BJ (cell line): ENCODE measurements at places on chromosomes 11 and 22.

DNA sequence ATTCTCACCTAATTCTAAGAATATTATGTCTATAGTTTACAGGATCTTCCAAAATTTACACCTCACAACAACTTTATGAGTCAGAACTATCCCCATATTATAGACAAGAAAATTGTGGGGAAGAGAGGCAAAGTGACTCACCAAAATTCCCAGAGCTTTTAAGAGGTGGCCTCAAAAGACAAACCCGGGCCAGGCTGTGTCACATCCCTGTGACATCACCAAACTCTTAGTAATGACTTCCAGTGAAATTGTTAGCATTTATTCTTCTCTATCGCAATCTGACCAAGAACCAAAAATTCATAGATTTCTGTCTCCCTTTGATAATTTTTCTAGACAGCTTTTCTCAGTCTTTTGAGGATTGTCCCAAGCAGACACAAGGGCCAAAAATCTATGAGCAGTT, 134.3 kb downstream of the SNX19 start:
- peak; percentile 70 for DNase-seq

GRCh38 chr11:124876818-124877630, 11.8 kb downstream of the ROBO3 start:
- DNase-seq = no peak

DNA sequence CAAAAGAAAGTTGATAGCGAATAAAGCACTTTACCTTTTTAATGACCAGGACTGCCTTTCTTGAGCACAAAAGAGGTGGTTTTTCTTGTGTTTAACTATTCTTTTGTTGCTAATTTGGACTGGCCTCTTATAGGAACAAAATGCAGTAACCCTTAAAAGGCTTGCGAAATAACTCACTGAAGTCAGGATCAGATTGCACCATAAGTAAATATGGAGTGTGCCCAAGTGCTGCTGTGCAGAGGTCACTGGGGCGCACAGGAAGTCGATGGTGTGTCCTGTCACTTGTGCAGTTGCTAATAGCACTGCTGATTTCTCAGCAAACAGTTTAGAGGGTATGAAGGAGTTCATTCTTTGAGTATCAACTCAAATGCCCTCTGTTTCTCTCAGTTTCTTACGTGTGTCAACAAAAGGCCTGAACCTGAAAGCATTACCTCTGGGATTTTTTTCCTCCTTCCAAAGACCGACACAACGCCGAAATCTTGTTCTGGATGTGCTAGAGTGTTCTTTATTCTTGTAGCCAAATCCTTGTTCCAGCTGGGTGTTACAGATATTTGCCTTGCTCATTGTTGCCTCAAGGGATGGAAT, 71.3 kb downstream of the ATXN10 start:
- DNase-seq = peak; percentile 14

GRCh38 chr11:104291646-104292045, 127.7 kb upstream of the PDGFD start:
- DNase-seq = no peak

- DNase-seq = no peak
Measured at GRCh38 chr11:5719703-5720495, 16.3 kb upstream of the OR56B1 start.

GRCh38 chr22:39703928-39704639, 133.5 kb downstream of the CACNA1I start:
- DNase-seq = no peak

- no peak for DNase-seq
Measured at GRCh38 chr11:125621995-125622394, 3.0 kb upstream of the CHEK1 start.

DNA sequence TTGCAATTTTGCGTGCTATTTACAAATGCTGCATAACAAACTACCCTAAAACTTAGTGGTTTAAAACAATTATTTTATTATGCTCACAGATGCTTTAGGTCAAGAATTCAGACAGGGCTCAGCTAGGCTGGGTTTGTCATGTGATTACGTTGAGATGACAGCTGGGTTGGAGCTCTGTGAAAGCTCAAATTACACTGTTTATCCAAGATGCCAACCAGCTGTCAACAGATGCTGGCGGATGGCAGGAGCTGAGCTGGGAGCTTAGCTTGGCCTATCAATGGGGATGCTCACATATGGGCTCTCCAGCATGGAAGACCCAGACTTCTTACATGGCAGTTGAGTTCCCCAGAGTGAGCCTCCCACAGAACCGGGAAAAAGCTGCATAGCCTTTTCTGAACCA, 62.7 kb downstream of the STK33 start:
- DNase-seq = no peak

DNA sequence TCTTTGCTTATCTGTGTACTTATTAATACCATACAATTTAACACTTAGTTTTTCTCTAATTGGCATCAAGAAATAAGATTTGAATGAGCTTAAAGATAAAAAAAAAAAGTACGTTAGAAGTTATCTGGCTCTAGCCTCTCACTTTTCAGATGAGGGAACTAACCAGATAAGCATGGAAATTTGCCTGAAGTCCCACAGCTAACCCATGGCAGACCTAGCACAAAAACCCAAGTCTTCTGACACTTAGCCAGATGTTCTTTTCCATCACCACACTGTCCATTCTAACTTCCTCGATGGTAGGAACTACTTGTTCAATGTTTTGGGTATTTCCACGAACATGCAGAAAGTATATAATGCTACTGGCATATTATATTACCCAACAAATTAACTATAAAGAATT, 7.4 kb upstream of the SOX6 start:
- no peak for DNase-seq

- DNase-seq = no peak
Measured at GRCh38 chr22:27309697-27310096, 491.9 kb downstream of the MN1 start.

- no peak for DNase-seq
Measured at GRCh38 chr11:93143800-93144199, 54.0 kb downstream of the SLC36A4 start.

GRCh38 chr22:44605486-44605885, 96.5 kb upstream of the PRR5 start:
- no peak for DNase-seq

- no peak for DNase-seq
Measured at GRCh38 chr11:30487200-30487898, 98.8 kb downstream of the MPPED2 start.

DNA sequence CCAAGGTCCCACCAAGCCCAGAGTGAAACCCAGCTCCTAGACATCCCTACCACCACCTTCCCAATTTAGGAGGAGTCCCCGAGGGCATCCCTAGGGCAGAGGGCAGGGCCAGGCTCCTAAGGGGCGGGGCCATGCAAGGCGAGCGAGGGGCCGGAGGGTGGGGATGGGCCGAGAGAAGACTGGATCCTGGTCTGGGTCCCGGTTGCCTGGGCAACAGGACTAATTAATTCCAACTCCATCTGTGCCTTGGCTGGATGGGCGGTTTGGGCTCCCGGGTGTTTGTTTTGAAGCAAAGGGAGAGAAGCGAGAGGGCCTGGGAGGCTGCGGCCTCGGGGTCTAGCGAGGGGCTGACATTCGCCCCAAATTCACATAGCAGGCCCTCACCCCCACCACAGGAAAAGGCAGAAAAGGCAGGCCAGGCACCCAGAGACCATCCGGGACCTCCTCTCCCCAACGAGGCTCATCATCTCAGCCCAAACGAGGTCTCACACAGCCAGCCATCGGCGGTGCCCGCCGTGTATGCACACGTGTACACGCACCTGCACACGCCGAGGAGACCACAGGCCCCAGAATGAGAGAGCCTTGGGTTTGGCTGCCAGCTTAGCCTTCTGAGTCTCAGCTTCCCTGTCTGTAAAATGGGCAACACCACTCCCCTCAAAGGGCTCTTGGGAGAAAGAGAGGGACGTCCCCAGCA, 23.9 kb downstream of the ELFN2 start:
- DNase-seq = no peak

DNA sequence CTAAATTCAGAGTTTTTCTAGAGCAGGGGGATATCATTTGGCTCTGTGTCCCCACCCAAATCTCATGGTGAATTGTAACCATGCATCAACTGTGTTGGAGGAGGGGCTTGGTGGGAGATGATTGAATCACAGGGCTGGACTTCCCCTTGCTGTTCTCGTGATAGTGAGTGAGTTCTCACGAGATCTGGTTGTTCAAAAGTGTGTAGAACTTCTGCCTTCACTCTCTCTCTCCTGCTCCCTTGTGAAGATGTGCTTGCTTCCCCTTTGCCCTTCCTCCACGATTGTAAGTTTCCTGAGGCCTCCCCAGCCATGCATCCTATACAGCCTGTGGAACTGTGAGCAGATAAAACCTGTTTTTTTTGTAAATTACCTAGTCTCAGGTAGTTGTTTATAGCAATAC, 22.0 kb upstream of the FBLN1 start:
- no peak for DNase-seq

GRCh38 chr11:23859087-23859486, 637.8 kb upstream of the LUZP2 start:
- no peak for DNase-seq

GRCh38 chr11:32497951-32498350, 62.6 kb upstream of the WT1 start:
- no peak for DNase-seq

GRCh38 chr11:68164437-68164836, 43.2 kb upstream of the CHKA start:
- no peak for DNase-seq

DNA sequence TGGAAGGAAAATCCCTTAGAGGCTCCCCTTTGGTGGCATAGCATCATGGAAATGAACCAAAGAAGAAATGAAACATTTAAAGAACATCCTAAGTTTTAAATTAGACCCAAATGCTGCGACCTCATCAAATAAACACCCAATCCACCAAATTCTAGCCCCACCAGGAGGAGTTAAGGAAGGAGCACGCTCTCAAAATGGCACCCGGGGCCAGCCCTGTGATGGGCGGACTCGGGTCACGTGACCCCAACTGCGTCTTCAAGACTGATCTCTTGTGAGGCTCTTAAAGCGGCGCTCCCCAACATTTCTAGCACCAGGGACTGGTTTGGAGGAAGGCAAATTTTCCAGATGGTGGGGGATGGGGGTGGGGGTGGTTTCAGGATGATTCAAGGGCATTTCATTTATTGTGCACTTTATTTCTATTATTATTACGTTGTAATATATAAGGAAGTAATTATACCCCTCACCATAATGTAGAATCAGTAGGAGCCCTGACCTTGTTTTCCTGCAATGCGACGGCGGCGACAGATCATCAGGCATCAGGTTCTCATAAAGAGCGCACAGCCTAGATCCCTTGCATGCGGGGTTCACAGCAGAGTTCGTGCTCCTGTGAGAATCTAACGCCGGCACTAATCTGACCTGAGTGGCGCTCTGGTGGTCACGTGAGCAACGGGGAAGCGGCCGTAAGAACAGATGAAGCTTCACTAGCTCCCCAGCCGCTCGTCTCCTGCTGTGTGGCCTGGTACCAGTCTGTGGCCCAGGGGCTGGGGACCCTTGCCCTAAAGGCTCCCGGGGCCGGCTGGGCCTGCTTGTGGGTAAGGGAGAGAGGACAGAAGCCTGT, 90.6 kb upstream of the SLC22A12 start:
- DNase-seq = no peak

DNA sequence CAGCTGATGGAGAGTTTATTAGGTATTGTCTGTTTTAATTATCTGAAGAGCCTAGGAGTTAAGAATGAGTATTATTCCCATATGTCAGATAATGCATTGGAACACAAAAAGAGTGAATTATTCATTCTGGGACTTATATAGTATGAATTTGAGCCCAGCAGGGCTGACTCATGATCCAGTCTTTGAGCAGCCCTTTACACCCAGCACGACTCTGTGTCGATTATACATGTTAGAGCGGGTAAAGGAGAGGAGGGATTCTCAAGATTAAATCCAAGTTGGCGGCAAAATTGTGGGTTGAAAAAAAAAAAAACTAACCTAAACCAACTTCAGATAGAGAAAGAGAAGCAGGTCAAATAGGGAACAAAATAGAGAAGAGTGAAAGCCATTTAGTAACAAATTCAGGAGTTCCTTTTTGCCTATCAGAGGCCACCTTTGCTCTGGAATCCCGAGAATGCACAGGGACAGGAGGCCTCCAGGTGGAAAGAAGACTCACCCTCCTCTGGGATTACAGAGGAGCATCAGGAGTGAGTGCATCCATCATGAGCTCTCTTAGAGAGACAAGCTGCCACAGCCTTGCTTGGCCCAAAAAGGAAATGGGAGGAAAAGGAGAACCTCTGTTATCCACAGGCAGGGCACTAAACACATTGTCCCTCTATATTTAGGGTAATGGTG, 3.1 kb downstream of the MRGPRX1 start:
- DNase-seq = no peak

GRCh38 chr11:67630228-67630942, 648 bp upstream of the NUDT8 start:
- peak; percentile 81 for DNase-seq

GRCh38 chr22:22800716-22801115, 86.9 kb upstream of the IGLL5 start:
- no peak for DNase-seq

GRCh38 chr11:64026575-64027205, 9.0 kb upstream of the FLRT1 start:
- DNase-seq = no peak

- DNase-seq = peak; percentile 24
Measured at GRCh38 chr11:93741882-93742226, 382 bp downstream of the C11orf54 start.

DNA sequence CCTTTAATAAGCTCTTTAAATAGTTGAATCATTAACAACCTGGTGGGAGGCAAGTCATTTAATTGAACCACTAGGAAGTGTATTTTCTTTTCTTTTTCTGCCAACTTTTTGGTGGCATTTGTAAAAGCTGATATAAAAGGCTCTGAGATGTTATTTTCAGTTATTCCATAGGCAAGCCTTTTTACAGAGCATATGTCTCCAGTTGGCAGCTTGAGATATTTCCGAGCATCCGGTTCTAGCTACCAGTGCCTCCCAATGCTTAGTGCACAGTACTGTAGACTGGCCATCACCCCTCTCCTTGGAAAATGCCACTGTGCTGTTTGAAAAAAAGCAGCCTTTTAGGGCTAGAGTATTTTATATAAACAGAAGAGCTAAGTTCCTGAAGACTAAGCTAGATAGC, 178.7 kb upstream of the SORL1-AS1 start:
- DNase-seq = no peak

DNA sequence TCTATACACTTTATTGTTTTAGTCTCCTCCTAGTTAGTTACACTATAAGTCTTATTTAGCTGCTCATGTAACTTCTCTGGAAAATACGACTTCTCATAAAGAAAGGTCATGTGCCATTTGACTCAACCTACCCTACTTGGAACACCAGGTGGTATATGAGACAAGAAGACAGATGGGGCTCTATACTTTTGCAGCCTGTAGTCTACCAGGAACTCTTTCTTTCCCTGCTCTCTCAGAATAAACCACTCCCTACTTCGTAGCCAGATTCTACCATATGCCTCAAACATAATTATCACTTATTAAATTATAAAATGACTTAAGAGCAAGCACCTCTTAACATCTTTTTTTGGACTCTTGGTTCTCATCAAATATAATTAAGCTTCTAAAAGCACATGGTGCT, 38.5 kb upstream of the RAPSN start:
- DNase-seq = no peak

- DNase-seq = no peak
Measured at GRCh38 chr11:128232588-128232987, 354.8 kb downstream of the ETS1 start.

- DNase-seq = no peak
Measured at GRCh38 chr11:96054870-96055705, 131.2 kb upstream of the MTMR2 start.
